ENCODE measurements at places on chromosomes 2 and 18.

GRCh38 chr18:30455741-30456140, 586.8 kb downstream of the DSC3 start:
- no peak for DNase-seq

DNA sequence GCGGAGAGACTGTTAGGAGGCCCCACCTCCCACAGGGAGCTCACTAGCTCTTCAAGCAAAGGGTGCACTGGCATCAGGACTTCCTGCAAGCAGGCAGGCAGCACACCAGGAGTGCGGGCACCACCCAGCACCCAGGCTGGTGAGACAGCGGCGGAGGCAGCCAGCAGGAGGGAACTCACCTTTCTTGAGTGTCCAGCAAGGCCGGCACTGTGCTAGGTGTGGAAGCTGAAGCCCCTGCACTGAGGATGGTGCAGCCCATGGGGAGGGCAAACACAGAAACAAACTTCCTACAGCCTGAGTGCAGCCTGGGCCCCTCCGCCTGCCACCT, 100.7 kb upstream of the ID2 start:
- no peak for DNase-seq

DNA sequence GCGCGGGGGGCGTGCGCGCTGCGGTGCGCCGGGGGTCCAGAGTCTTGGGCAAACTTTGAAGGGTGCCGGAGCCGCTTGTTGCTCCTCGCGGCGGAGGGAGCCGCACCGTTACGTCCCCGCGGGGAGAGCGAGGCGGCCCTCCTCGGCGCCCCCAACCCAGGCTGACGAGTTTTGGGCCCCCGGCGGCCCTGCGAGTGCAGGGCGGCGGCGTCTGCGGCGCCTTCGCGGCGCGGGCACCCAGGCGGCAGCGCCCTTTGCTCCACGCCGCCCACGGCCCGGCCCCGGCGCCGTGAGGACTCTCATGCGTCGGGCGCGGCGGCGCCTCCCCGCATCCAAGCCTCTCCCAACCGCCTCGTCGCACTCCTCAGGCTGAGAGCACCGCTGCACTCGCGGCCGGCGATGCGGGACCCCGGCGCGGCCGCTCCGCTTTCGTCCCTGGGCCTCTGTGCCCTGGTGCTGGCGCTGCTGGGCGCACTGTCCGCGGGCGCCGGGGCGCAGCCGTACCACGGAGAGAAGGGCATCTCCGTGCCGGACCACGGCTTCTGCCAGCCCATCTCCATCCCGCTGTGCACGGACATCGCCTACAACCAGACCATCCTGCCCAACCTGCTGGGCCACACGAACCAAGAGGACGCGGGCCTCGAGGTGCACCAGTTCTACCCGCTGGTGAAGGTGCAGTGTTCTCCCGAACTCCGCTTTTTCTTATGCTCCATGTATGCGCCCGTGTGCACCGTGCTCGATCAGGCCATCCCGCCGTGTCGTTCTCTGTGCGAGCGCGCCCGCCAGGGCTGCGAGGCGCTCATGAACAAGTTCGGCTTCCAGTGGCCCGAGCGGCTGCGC, 814 bp downstream of the FZD7 start:
- DNase-seq: no peak

DNA sequence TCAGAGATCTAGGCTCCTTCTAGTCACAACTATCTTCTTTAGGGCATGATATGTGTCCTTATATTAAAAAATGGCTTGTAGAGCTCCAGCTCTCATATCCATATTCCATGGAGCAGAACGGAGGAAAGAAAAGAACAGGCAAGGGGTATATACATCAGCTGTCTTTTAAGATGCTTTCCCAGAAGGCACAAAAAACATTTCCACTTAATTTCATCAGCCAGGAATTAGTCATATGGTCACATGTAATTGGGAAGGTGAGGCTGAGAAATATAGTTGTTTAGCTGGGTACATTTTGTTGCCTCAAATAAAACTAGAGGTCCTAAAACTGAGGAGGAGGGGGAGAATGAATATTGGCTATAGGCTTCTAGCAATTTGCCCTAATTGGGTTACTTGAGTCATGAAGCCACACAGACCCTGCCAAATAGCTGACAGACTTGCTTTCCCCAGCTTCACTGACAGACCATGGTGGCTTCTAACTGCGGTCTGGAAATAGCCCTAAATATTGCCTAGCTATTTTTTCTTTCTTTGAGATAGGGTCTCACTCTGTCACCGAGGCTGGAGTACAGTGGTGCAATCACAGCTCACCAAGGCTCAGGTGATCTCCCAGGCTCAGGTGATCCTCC, 20.0 kb downstream of the MAIP1 start:
- no peak for DNase-seq

GRCh38 chr2:238791354-238791753, 56.5 kb upstream of the TWIST2 start:
- no peak for DNase-seq

DNA sequence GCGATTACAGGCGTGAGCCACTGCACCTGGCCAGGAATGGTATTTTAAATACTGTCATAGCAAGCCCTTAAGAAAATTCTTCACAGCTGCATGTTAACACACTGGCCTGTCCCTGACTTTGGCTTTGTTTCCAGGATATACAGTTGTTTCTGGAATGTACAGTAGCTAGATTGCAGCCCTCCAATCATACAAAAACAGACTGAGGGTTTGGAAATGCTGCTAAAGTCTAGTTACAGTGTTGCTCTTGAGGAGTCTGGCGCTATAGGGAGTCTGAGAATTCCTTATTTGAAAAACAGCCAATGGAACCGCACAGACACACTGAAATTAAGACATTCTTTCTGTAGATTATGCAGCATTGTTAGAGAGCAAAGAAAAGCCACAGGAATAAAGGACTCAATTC, 37.7 kb downstream of the STON1 start:
- no peak for DNase-seq

DNA sequence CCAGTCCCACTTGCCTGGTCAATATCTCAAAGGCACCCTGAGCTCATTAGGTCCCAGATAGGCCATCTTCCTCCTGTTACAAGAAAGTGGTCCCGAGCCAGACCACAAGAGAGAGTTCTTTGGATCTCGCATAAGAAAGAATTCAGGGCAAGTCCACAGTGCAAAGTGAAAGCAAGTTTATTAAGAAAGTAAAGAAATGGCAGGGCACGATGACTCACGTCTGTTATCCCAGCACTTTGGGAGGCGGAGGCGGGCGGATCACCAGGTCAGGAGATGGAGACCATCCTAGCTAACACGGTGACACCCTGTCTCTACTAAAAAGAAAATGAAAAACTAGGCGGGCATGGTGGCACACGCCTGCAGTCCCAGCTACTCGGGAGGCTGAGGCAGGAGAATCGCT, 10.8 kb upstream of the SMAD7 start:
- no peak for DNase-seq

DNA sequence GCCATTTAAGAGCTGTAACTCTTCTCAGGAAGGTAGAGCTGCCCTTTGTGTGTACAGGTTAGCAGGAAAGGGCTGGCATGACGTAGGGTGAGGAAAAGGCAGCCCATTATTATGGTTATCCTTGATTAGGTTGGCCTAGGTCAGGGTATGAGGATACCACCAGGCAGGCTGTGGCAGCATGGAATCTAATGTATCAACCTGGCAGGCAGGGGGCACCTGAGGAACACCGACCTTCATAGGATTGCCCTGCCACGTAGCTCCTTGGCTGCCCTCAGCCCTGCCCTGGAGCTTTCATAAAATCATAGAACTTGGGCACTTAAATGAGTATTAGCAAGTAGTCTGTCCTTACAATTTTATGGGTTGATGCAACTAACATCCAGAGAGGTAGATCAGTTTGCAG, 261.6 kb downstream of the LTBP1 start:
- no peak for DNase-seq

GRCh38 chr18:67151366-67151765, 365.2 kb downstream of the DSEL start:
- no peak for DNase-seq

GRCh38 chr2:203719456-203720410, 13.3 kb downstream of the CD28 start:
- DNase-seq: no peak

DNA sequence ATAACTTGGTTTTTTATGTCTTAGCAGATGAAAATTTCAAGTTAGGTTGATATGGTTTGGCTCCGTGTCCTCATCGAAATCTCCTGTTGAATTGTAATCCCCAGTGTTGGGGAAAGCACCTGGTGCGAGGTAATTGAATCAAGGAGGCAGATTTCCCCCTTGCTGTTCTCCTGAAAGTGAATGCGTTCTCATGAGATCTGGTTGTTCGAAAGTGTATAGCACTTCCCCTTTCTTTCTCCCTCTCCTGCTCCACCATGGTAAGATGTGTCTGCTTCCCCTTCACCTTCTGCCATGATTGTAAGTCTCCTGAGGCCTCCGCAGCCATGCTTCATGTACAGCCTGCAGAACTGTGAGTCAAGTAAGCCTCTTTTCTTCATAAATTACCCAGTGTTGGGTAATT, 242.1 kb upstream of the TNP1 start:
- no peak for DNase-seq

- no peak for DNase-seq
Measured at GRCh38 chr2:7795778-7796563, 878.8 kb downstream of the RNF144A start.

DNA sequence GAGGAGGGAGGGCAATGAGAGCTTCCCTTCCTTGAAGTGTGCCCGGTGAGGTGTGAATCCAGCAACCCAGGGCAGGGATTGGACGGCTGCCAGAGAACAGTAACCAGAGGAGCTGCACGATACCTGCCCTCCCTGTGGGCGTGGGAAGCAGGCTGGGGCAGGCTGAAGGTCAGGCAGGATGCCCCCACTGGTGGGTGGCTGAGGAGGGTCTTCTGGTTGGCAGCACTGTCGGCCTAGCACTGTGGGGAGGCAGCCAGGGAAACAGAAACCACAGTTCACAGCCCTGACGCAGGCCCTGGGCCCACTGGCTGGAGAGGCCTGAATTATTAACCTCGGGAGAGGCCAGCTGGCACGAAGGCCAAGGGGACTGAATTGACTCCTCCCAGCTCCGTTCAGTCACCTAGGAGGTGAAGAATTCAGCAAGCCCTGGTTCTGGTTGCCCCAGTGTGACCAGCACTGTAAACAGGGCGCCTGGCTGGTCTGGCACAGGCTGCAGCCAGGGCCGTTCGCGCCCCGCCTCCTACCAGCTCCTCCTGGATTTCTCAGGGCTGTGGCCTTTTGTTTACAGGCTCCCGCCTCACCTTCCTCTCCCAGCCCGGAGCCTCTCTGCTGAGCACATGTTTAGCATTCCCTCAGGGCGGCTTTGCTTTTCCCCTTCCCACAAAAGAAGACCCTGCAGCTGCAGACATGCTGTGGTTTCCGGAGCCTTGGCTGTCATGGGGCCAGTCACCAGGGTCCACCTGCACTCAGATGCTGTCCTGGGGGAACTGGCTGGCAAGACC, 97.8 kb downstream of the B3GNT2 start:
- no peak for DNase-seq

- no peak for DNase-seq
Measured at GRCh38 chr2:191030521-191031154, 16.7 kb upstream of the STAT1 start.

GRCh38 chr2:7363906-7364305, 446.7 kb downstream of the RNF144A start:
- DNase-seq: no peak

DNA sequence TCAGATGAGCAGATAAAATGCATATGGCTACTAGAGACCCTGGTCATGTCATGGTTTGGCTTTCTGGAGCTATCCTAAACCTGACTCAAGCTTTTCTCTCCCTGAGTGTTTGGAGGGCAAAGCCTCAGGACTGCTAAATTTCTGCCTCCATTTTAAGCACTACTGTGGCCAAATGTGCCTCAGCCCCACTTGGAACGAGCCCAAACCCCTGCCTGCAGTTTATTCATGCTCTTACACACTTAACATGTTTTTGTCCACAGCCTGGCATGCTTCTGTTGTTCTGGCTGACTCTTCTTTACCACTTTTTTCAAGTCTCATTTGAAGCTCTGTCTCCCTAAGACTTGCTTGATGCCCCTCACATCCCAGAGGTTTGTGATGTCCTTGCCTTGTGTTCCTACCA, 24.7 kb downstream of the MGAT5 start:
- no peak for DNase-seq

DNA sequence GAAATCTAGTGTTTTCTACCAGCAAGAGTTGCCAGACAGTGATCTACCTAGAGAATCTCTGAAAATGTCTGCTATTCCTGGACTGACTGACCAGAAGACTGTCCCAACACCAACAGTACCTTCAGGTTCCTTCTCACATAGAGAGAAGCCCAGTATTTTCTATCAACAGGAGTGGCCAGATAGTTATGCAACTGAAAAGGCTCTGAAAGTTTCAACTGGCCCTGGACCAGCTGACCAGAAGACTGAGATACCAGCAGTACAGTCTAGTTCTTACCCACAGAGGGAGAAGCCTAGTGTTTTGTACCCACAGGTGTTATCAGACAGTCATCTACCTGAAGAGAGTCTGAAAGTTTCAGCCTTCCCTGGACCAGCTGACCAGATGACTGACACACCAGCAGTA, 63.8 kb downstream of the ALMS1 start:
- no peak for DNase-seq

- no peak for DNase-seq
Measured at GRCh38 chr2:215738351-215738750, 275.0 kb downstream of the MREG start.

DNA sequence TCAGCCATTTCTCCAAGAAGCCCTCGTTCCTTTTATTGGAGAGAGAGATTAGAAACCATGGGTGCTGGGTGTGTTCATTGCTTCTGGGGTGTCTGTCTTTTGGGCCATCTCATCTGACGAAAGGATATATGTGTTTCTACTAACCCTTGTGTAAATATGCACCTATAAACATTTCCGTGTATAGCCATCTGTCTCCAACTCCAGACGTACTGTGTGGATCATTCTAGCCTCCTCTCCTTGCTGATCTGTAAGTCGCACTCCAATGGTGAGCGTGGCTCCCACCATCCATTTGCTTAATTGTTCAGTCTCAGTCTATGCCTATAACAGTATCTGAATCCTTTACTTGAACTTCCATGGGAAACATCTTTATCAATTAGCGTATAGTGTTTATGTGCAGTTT, 1.8 kb downstream of the RBFA start:
- no peak for DNase-seq

GRCh38 chr2:72803151-72803550, 22.7 kb downstream of the EXOC6B start:
- no peak for DNase-seq

GRCh38 chr2:1680222-1681016, 63.9 kb downstream of the PXDN start:
- DNase-seq: no peak

- DNase-seq: no peak
Measured at GRCh38 chr2:120513776-120514357, 167.9 kb downstream of the INHBB start.

DNA sequence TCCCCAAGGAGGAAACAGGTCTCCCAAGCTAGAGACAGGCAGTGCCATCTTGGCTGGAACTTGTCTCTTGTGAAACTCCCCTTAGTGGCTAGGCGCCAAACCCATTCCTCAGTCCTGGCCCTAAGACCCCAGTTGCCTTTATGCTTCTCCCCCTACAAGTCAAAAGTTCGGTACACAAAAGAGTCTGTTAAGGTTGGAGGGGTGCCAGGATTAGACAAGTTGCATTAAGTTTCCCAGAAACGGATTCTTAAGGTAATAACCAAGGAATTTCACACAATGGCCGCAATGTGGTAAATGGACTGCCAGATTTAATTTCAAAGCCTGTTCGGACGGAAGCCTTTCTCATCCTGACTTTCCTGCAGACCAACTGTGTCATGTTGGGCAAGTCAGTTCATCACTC, 80.7 kb downstream of the CCBE1 start:
- DNase-seq: no peak
